ENCODE measurements at places on chromosomes 4 and X.

- no peak for DNase-seq
Measured at GRCh38 chr4:46277165-46277951, 112.6 kb downstream of the GABRA2 start.

GRCh38 chrX:65745992-65746391 is 78.5 kb downstream of the MSN start:
- no peak for DNase-seq

- no peak for DNase-seq
Measured at GRCh38 chrX:32195611-32196010, 1015.7 kb downstream of the DMD start.

GRCh38 chr4:69071286-69071685 is 25.0 kb upstream of the UGT2B7 start:
- DNase-seq = no peak

GRCh38 chr4:31851946-31852345 is 1131.8 kb downstream of the PCDH7 start:
- DNase-seq = no peak

GRCh38 chr4:148447681-148448080 is 5.5 kb upstream of the NR3C2 start:
- no peak for DNase-seq

- DNase-seq = no peak
Measured at GRCh38 chr4:74006009-74006476, 7.6 kb upstream of the CXCL5 start.

GRCh38 chr4:115331241-115331640 is 217.8 kb upstream of the NDST4 start:
- no peak for DNase-seq

DNA sequence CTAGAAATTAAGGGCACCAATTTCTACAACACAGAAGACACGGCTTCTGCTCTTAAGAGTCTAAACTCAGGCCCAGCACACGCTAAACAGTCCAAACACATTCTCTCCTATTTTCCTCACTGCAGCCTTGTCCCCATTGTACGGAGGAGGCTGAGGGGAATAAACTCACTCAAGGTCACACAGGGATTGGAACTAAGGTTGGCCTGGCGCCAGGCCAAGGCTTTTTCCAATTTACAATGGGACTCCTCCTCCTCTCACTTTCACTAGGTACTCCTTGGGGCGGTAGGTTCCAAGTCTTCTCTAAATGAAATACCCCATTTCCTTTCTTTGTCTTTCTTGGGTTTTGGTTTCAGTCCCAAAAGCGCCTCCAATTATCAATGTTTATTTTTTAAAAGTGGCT is 48.7 kb upstream of the CRMP1 start:
- DNase-seq = no peak

- DNase-seq = no peak
Measured at GRCh38 chr4:59455751-59456150, 1744.4 kb upstream of the ADGRL3 start.

DNA sequence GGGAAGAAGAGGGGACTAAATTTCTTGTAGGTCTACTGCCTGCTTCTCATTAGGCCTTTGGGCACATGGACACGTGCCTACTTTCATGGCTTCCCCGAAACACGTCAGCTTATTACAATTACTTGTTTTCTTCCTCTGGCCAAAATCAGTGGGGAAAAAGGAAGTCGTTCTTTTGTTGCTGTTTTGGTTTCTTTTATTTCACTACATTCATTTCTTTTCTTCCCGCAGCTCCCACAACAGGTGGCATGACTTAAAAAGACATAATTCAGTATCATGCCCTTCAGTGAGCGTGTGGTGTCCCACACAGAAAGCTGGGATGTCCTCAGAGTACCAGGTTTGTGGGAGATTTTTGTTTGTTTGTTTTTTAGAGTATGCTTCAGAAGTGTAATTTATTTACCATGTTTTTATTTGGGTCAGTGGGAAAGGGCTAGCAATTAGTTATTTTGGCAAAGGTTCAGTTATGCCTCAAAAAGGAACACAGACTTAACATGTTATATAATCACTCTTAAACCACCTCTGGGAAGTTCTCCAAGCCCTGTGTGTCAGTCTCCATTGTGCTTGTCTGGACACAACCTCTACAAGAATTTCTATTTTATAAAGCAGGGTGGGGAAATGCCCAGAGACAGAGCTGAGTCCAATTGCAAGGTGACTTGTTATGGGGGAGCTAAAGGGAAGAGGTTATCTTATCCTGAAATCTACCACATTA is 44.2 kb upstream of the SPRY1 start:
- no peak for DNase-seq

GRCh38 chr4:68865760-68866159 is 50.0 kb downstream of the UGT2B10 start:
- DNase-seq = no peak

DNA sequence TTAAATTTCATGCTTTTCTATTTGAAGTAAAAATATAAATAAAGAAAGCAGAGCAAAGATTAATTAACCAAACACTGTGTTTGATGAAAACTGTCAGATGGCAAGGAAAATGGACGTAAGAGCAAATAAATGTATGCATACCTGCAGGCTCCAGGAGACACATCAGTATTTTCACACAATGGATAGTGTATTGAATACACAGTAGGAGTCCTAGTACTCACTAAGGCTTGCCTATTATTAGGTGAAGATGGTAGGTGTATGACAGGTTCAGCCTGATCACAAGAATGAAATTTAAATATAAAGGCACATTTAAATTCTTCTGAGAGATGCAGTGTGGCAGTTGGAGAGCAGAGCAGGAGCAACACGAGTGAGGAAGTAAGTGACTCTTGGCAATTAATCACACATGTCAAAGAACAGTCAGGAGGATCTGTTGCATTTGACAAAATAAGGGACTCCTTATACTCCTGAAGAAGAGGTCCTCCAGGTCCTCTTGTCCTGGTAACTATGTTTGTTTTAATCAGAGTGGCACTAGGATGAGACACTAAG is 106.0 kb upstream of the NDST4 start:
- no peak for DNase-seq

DNA sequence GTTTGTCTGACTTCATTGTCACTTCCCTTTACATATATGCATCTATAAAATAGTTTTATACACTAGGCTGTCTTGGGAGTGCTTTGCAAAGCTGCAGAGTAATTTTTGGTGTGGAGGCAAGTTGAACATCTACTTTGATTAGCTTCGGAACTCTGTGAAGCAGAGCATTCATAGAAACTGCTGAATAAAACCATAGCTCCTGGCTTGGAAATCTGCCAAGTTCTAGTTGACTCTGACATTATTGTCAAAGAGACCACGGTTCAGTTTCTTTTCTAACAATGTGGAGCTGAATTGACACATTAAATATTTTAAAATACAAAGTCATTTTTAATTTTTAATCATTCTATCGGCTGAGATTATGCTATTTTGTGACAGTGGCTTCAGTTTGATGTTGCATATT is 335.0 kb downstream of the BMPR1B start:
- DNase-seq = no peak

GRCh38 chrX:39853417-39854030 is 244.2 kb downstream of the BCOR start:
- no peak for DNase-seq

DNA sequence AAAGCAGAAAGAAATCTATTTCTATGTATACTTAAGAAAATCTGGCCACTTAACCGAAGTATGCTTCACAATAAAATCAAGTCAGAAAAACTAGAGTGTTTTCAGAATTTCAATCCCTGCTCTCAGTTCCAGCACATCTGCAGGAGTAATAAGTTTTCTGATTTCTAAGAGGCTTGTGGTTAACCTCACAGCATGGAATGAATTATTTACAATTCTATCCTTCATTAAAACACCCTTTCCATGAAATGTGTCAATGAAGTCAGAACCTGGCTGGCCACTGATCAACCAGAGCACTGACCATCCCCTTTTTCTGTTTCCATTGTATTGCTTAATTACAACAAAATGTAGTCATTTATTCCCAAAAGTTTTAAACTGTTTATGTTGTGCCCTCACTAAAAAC is 781.4 kb upstream of the INTU start:
- no peak for DNase-seq

DNA sequence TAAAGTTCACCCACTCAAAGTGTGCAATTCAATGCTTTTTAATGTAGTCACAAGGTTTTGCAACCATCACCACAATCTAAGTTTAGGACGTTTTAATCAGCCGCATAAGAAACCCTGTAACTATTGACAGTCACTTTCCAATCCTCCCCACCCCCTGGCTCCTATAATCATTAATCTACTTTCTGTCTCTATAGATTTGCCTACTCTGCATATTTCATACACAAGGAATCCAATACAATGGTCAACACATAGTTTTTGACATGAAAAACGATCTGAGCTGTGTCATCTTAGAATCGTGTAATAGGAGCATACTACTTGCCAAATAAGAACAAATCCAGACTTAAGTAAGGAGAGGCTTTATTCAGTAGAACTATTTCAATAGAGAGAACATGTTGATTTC is 47.6 kb downstream of the ANXA3 start:
- DNase-seq = no peak

GRCh38 chr4:185405296-185405999 is 8.8 kb downstream of the ANKRD37 start:
- no peak for DNase-seq

DNA sequence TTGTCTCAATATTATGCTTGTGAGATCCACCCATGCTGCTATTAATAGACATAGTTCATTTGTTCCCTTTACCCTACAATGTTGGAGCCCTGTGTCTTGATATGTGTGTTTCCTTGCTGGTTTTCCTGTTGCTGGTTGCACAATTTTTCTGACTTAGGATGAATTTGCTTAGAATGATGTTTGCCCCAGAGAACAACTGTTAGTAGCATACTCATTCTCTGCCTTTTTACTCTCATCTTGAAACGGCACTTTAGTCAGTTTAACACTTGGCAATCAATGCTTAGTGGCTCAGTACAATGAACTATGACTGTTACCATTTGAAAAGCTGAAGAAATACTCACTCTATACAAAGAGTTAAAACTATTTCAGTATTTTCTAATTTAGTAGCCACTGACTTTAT is 158.8 kb upstream of the NDST4 start:
- no peak for DNase-seq

DNA sequence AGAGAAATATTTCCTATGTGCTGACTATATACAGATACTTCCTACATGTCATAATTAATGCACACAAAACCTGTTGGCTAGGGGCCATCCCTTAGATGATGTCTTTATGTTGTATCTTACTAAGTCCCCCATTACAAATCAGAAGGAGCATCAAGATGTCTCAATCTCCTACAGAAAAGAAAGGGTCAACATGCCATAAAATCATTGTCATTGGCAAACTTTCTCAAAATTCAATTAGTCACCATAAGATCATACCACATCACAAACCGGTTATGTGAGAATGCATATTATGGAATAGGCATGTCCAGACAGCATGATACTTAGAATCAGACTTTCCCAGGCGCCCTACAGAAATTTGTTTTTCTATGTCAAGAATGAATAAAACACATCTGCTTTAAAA is 175.2 kb upstream of the TET2 start:
- no peak for DNase-seq

- DNase-seq = no peak
Measured at GRCh38 chr4:94571715-94572114, 120.0 kb downstream of the PDLIM5 start.

GRCh38 chr4:92679149-92679548 is 375.4 kb downstream of the GRID2 start:
- no peak for DNase-seq

- DNase-seq = no peak
Measured at GRCh38 chr4:152512483-152512882, 23.4 kb downstream of the FBXW7 start.

- DNase-seq = no peak
Measured at GRCh38 chrX:43878906-43879526, 3.2 kb downstream of the MAOB start.

DNA sequence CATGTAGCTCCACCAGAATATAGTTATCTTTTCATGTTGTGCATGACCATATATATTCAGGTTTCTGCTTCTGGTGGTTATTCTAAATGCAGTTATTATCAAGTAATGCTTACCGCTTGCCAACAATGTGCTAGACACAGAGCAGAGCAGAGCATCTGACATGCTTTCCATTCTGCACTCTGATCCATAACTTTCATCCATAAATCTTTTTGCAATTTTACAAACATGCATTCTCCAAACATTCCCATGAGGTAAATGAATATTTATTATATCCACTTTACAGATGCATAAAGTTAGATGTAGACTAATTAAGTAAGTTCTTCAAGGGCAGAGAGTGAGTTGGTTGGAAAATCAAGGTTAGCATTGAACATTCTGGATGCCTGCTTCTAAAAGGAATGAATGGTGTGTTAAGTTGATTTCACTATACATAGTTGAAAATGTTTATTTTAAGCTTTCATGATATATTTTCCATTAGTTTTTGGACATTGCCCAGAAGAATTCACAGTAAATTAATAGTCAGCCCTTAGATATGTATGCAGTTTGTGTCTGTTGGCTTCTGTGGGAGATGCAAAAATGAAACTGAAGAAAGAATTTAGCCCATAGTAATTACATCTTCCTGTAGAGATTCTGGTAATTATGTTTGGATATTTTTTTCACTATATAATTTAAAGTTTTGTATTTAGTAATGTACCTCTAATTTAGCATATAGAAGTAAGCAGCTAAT is 867.8 kb downstream of the CCSER1 start:
- no peak for DNase-seq

- DNase-seq = no peak
Measured at GRCh38 chr4:1759170-1759817, 33.8 kb upstream of the FGFR3 start.

DNA sequence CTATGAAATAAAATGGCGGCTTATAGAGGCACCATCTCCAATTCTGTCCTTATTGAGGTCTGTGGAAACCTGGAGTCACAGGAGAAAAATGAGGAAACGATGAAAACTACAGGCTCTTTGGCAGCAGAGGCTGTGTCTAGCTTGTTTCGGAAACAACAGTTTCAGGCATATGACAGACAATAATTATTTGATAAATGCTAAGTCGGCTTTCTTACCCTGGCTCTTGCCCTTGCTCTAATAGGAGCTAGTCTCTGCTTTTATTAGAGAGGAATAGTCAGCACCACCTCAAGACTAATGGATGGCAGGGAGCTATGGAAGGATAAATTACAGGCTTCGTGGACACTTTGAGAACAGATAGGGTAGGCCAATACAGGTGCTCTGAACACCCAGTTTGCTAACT is 24.3 kb downstream of the HADH start:
- DNase-seq = no peak

DNA sequence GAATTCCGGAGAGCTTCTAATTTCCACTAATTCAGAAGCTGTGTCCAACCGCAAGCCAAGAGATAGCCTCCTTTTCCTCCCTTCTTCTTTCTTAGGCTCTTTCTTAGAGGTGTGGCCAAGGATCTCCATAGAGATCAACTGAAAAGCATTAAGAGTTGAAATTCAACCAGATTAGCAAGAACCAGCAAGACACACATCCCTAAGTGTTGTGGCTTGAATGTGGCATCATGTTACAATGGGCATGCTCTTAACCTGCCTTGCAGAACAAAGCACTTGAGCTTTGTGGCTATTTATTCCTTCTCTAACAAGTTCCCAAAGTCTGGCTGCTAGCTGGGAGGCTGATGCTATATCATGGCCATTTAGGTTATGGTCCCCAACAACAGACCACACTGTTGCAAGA is 10.4 kb downstream of the ANOS1 start:
- no peak for DNase-seq

DNA sequence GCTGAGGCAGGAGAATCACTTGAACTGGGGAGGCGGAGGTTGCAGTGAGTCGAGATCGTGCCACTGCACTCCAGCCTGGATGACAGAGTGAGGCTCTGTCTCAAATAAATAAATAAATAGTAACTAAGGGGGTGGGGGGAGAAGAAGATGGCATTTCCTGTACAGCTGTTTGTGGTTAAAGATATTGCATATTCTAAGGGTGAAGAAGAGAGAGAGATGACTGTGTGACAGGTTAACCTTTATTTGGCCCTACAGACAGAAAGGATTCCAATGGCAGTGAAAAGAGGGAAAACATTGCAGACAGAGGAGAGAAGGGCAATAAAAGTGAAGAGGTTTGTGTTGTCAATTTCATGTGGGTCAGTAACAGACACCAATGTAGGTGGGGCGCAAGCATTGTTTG is 9.4 kb downstream of the TASL start:
- no peak for DNase-seq
